Activated T-cell treated with anti-CD3 and anti-CD28 coated beads for 4 hours (primary cell): ENCODE measurements at places on chromosomes 1 and 21.

- DNase-seq = no peak
These were observed 82.2 kb upstream of the DIRAS3 start for GRCh38 chr1:68132426-68133130.

DNA sequence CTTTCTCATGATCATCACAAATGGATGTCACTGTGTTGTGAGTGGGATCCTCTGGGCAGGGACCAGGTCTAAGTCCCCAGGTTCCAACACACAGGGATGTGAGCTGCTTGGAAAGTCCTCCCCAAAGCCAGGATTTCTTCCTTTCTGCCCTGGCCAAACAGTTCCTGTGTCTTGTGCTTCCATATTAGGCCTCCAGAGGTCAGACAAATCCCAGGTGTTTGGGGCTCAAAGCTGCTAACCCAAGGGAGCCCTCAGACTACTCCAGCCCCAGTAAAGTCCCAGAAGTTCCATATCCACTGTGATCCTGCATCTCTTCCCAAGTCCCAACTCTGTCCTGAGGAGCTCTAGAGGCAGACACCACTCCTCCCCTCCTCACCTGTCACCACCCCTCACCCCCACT lies 27.7 kb upstream of the MAGOH start:
- DNase-seq = no peak

- no peak for DNase-seq
These were observed 120.7 kb downstream of the CRB1 start for GRCh38 chr1:197388801-197389200.

DNA sequence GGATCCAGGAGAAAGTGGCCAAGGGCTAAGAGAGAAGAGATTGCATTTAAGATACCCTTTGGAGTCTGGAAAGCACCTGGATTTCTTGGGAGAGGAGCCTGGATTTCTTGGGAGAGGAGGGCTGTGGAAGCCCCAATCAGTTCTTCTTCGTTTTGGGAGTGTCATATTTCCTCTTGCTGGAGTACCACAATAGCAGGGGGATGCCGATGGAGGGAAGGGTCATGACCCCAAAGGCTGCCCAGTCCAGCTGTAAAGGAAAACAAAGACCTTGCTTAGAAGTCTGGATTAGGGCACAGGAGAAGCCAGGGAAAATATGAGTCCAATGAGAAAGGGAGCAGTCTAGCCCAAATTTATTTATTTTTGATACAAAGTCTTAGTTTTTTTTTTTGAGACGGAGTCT lies 11.3 kb downstream of the SSR2 start:
- DNase-seq = no peak

DNA sequence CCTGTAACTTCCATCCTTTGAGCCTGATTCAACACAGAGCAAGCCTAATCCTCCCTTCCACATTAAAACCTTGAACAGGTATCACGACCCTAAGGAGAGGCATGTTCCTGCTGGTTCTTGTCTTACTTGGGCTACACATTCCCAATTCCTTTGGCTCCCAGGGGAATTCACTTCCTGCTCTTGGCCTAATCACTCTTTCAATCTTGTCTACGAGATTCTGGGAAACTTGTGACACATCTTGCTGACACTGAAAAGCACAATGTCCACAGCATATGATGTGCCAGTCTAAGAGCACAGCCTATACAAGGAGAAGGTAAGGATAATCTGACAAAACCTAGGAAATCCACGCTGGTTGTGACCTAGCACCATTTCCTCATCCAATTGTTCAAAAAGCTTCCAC lies 163.9 kb downstream of the GABPA start:
- DNase-seq = no peak

DNA sequence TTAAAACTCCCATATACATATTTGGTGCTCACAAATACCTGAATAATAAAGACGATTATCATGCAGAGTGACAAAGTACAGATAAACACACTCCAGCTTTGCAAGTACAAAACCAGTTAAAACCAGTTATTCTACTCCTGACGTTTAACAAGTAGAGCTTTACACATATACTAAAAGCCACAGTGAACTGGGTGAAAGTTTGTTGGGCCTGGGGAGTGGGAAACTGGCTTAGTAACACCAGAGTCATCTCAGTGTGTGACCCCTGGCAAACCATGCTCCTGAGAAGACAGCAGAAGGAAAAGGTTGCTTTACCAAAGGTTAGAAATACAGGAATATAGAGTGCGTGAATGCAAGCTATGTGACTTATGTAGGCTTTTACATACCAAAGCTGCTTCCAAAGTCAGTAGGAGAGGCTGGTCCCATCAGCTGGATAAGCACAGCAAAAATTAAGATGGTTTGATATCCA lies 148.1 kb downstream of the NRIP1 start:
- DNase-seq = no peak

DNA sequence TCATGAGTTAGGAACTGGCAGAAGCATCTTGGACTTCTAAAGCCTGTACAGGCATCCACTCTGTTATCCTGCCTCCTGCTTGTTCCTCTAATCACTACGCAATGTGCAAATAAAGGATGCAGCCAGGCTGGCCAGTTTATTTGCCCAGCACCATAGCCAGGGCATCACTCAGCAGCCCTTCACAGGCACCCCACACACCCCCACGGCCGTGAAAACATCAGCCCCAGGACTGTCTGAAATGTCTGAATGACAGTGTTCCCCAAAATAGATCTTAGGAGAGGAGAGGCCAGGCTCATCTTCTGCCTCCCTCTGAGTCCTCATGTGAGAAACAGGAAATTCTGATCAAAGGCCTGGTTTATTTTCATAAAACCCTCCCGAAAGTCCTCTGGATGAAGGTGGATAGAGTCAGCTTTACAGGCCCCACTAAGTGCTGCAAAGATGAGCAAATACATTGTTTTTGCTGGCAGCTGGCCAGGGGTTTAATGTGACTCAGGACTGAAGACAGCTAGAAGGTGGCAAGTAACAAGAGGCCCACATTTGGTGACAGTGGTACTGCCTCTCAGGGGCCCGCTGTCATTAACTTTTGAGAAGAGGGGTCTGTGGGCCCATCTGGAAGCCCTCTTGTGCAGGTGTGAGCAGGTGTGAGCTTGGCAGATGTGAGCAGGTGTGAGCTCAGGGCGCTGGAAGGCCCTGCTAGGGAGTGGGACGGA lies 32.9 kb downstream of the GRHL3 start:
- no peak for DNase-seq

DNA sequence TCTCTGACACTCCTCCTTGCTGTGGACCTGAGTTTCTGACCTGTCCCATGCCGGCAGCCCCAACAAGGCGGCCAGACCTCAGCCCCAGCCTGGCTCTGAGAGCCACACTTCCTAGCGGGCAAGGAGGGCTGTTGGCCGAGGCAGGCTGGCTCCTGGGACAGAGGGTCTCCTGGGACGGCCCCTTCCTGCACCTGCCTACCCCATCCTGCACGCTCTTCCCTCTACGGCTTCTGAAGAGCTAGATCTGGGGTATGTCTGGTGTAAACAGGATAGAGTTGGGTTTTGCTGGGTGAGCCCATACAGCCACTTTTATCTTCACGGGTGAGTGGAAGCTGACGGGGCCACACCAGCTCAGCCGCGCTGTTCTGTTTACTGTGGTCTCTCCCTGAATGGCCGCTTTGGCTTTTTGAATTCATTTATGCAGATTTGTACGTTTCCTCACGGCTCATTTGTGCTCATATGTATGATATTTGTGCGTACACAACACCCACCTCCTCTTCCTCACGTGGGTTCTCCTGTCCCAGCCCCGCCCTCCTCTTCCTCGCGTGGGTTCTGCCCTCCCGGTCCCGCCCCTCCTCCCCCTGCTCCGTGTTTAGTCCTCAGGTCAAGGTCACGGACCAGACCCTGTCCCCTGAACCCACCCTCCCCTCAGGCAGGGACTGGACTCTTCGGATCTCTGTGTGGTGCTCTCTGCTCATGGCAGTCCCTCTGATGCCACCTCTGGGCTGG lies 34.7 kb upstream of the POFUT2 start:
- DNase-seq = no peak

DNA sequence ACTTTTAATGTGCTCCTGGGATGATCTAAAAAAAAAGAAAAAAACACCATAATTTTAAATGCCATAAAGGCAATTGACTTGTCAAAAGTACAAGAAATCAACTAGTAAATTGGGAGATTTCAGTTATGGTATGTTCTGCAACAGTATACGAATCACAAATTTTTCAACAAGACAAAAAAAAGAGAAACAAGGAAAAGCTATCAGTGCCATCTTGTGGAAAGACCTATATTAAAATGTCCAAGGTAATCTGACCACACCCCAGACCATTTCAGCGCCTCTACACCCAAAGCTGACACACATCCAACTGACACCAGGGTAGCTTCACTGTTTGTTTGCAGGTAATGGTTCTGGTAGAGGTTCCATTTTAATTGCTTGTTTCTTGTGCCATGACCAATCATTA lies 5.0 kb upstream of the DUSP23 start:
- DNase-seq = no peak

GRCh38 chr1:38138498-38139233 lies 92.1 kb upstream of the POU3F1 start:
- no peak for DNase-seq

DNA sequence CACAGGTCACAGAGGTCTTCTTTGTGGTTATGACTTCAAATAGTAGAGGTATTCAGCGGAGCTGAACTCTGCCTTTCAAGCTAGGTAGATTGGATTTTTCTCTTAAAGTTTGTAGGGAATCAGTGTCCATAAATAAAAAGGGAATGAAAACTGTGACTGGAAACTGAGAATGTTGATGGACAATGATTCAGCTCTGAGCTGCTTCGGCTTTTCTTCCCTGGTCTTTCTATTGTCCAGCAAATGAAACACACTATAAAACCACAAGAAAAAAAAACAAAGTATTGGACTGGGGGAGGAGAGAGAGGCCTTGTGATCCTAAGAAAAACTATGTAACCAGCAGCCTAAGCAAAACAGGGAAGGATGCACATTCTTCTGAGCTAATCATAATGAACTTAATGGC lies 11.1 kb downstream of the TNNI3K start:
- no peak for DNase-seq

- DNase-seq = no peak
These were observed 114.8 kb downstream of the CNIH3 start for GRCh38 chr1:224730965-224731364.

GRCh38 chr1:167450843-167451242 lies 67.5 kb downstream of the CD247 start:
- DNase-seq = no peak

- DNase-seq = no peak
These were observed 6.3 kb downstream of the UBE2G2 start for GRCh38 chr21:44795342-44795741.

GRCh38 chr1:87501738-87502137 lies 173.1 kb downstream of the LMO4 start:
- DNase-seq = no peak

DNA sequence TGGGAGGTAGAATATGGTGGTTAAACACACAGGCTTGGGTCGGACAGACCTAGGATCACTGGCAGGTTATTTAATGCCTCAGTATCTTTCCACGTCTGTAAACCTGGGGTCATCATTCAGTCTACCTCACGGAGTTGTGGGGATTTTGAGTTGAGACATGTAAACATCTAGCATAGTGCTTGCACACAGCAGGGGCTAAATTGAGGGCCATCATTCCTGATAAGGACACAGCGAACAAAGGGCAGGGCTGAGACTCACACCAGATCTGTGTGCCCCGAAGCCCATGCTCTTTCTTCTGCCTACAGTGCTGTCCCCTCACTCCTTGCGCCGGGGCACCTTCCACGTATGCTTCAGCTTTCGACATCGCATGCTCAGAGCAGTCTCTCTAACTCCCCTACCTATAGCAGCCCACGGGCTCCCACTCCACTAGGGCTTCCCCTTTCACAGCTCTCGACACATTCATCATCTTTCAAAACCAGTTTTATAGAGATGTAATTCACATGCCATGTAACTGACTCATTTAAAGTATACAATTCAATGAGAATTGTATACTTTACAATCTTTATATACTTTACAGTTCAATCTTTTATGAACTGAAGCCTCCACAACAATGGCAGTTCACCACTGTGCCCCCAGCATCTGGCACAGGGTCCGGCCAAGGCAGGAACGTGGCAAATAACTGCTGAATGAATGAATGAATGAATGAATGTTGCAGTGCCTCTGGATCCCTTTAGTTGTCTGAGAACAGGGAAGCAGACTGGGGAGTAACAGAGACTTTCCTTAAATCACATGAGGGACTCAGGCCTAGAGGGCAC lies 48.0 kb downstream of the GPR161 start:
- DNase-seq = no peak

- no peak for DNase-seq
These were observed 23.0 kb upstream of the ZBTB40 start for GRCh38 chr1:22428672-22429071.

- no peak for DNase-seq
These were observed 7.9 kb downstream of the MAP10 start for GRCh38 chr1:232813097-232813496.

DNA sequence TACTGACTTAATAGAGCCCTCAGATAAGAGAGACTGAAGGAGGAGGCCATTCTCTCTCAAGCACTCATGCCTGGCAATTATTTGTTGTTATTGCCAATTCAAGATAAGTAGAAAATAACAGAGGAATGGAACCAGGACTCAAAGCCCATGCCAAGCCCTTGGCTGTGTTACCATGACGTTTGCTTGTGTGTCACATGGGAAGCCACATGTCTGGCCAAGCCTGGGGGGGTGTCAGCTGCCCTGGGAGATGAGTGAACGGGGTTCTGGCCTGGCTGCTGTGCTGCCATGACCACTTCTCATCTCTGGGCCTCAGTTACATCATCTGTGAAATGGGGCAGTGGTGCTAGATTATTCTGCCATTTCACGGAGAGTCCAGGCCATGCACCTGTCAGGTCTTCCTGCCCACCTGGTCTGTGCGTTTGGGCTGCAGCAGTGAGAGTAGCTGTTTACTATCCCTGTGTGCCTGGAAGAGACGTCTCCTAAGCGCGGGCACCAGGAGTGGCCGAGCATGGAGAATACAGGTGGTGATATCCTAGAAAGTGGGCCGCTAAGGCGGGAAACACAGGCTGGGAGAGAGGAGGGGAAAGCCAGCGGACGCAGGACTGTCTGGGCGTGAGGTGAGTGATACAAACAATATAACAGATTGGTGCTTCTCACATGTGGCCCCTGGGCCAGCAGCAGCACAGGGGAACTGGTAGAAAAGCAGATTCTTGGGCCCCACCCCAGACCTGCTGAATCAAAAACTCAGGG lies 67.8 kb downstream of the MAN1C1 start:
- DNase-seq = no peak

DNA sequence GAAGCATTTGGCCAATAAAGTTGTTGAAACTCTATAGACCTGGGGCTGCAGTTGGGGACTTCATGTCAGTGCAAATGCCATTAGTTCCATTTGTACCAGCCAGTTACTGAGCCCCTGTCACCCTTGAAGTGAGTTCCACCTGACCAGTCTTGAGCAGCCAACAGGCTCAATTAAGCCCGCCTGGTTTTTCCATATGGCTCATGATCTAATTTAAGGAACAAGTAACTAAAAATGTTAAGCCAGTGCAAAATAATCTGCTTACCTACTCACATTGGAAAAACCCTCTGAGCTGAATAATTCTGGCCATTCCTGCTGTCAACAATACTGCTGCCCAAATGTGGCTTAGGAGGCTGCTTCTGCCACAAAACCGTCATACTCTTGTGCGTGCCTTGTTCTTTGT lies 21.6 kb downstream of the NSUN4 start:
- DNase-seq = no peak

DNA sequence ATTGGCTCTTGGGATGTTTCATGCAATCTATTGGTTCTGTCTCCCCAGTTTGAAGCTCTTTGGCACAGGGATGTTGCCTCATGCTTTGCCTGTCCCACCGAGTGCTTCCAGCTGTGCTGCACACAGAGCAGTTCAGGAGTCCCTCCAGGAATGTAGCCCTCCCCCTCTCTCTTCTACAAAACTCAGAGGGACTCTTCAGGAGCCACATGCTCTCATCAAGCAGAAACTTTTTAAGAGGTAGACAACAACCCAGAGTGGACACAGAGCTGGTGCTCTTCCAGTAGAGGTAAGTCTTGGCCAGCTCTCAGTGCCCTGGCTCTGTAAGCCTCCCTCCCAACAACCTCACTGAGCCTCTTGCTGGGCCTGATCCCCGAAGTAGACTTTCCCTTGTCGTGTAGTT lies 11.6 kb upstream of the ZNF697 start:
- no peak for DNase-seq
